ENCODE measurements at places on chromosomes 5 and 9.
A peak's percentile ranks its signal among the peaks of the same experiment; 100 is the strongest.

DNA sequence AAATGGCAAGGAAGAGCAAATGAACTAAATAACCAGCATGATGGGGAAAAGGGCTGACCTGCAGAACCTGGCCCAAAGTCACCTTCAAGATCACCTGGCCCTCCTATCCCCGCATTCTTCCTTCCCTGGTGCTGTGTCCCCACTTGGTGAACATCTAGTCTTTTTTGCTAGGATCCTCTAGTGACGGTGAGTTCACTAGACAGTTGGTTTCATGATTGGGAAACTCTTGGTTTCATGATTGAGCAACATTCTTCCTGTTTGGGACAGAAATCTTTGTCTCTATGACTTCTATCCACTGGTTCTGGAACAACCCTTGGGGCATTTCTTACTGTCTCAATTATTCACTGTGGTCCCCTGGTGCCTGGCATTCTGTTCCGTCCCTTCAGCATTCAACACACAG lies 50.2 kb upstream of the DAB2IP start:
- DNase-seq = no peak

- DNase-seq = no peak
Observed at GRCh38 chr5:166722939-166723338, 1568.5 kb upstream of the WWC1 start.

DNA sequence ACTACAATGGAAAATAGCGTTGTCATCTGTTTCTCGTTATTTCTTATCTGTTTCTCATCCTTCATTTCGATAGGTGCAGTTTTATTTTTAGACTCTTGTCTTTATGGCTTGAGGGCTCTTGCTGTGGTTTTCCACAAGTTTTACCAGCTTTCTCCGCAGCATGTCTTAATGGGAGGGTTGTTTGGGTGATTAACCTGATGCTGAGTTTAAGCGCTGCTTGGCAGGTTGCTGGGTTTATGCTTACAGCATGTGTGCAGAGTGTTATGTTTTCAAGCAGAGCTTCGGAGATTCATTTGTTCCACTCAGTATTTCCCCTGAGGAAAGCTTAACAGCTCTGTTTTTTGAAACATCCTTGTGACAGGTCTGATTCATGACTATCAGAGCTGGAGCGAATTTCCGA lies 154.0 kb downstream of the SLC12A2 start:
- DNase-seq = no peak

DNA sequence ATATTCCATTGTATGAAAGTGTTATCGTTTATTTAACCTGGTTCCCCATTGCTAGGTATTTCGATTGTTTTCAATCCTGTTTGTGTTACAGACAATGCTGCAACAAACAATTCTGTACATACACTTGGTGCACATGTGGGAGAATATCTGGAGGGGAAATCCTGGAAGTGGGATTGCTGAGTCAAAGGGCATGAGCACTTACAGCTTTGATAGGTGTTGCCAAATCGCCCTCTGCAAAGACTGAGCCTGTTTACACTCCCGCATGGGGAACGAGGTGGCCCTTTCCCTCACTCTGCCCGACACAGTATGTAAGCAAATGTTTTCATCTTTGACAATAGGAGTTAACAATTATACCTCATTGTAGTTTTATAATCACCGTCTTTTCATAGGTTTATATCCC lies 66.2 kb downstream of the PDE6A start:
- peak; percentile 33 for DNase-seq

DNA sequence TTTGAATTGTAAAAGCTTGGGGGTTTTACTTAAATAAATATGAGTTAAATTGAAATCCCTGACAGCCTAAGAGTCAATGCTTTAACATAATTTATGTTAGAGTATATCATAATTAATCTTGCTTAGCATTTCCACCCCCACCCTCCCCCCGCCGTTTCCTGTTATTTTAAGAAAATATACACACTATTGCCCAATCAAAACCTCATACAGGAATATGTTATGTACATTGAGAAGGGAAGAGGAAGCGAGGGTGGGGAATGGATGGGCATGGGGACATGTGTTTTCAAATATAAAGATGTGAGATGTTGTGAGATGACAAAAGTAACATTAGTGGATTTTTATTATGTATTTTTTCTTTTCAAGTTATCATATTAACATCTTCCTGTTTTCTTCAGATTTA lies 561.1 kb upstream of the MEF2C start:
- DNase-seq = no peak

- DNase-seq = no peak
Observed at GRCh38 chr9:82732928-82733327, 330.0 kb downstream of the RASEF start.

GRCh38 chr9:33374190-33374589 lies 28.2 kb downstream of the AQP7 start:
- DNase-seq = no peak

- no peak for DNase-seq
Observed at GRCh38 chr5:158591301-158591863, 508.3 kb downstream of the EBF1 start.

- DNase-seq = no peak
Observed at GRCh38 chr9:130490981-130491380, 46.2 kb downstream of the ASS1 start.

DNA sequence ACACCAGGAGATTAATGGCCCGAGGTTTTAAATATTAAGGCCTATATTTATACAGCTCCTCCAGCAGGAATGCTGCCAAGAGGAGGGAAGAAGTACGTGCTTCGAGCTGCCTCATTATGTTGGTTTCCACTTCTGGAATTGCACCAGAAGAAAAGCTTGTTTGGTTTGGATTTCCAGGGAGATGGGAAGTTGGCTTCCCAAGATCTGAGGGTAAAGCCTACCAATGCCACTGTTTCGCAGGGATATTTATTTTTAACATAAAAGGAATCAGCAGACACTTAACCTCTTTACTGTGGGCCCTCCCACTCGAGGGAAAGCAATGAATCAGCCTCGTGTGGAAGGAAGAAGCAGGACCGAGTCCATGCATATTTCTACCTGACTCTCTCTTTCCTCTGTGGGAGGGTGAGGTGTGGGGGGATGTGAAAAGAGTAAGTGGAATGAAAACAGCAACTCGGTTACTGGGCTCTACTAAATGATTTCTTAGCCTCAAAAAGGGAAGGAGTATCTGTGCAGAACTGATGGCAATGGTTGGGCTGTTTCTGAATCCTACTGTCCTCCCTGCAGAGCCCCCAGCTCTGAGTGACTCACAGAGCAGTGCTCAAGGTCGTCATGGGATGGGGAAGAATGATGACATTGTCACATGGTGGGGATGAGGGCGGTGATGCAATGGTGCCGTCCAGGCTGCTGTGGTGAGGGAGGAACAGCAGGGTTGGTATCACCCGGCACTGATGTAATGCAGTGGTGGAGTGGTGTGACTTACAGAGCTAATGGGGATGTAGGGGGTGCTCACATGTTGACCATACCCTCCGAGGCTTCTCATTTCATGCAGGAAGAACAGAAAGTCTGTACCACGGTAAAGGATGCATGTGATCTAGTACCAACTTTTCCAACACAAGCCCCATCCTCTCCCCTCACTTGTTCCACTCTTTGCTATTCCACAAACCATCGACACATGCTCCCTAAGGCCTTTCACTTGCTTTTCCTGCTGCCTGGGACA lies 215.0 kb upstream of the PANK3 start:
- no peak for DNase-seq

DNA sequence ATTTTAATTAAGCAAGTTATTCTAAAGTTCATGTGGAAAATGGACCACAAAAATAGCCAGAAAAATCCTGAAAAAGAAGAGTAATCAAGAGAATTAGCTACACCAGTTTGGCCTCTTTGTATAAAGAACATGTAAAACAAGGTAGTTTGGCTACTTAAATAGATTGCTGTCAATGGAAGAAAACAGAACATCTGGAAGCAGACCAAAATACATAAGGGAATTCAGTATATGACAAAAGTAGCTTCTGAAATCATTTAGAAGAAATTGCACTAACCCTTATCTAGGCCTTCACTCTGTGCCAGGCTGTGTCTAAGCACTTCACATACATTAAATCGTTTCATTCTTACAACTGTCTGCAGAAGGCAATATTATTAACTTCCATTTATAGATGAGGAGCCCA lies 156.6 kb downstream of the PRDM6 start:
- no peak for DNase-seq

- no peak for DNase-seq
Observed at GRCh38 chr5:146311278-146311677, 27.4 kb upstream of the POU4F3 start.

DNA sequence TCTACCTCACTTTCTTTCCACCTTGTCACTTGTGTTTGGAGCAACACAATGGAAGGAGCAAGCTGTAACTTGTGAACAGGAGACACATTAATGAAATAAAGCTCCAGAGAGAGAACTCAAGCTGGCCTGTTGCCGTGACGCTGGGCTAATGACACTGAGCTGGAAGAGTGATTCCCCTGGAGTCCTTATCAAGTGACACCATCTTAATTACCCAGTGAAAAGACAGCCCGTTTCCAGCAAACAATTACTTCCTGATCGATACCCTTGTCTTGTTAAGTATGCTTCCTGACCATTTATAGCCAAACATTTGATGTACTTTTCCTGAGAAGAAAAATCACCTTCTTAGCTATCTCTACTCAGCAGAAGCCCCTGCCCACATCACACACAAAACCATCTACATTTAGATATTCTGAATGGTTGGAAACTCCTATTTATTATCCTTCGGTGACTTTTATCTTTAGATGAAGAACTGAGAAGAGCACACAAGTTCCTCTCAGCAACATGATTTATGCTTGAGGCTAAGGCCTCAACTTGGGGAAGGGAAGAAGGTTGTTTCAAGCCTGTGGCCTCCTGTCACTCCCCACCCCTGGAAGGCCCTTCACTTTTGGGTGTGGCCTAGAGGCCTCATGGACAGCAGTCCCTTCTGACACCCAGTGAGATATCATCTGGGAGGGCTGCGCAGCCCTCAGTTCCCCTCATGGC lies 34.1 kb downstream of the CRHBP start:
- no peak for DNase-seq

DNA sequence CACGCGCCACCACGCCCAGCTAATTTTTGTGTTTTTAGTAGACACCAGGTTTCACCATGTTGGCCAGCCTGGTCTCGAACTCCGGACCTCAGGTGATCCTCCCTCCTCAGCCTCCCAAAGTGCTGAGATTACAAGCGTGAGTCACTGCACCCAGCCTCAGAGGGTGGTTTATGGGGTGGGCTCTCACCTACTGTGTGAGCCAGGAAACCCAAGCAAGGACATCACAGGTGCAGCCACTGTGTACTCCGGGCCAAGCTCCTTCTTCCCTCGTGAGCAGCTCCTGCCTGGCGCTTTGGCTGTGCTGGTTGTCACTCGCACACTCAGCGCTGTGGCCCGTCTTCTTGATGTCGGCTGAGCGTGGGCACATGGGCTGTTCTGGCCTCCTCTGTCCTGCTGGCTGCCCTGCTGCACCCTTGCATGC lies 70.1 kb downstream of the WNK2 start:
- DNase-seq = no peak

GRCh38 chr9:105413525-105413924 lies 34.3 kb upstream of the FSD1L start:
- DNase-seq = no peak

GRCh38 chr9:87342743-87343142 lies 154.9 kb upstream of the DAPK1 start:
- DNase-seq = no peak

- DNase-seq = peak; percentile 29
Observed at GRCh38 chr5:172713113-172713808, 57.7 kb downstream of the DUSP1 start.

DNA sequence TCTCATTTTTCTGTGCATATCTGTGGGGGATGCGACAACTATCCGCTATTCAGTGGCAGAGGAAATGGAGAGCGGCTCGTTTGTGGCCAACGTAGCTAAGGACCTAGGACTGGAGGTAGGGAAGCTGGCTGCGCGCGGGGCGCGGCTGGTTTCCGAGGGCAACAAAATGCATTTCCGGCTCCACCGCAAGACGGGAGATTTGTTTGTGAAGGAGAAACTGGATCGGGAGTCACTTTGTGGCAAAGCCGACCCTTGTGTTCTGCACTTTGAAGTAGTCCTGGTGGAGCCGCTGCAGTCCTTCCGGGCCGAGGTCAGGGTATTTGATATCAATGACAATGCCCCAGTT lies 320 bp downstream of the PCDHB1 start:
- DNase-seq = no peak

GRCh38 chr9:9949978-9950377 lies 662.8 kb downstream of the PTPRD start:
- no peak for DNase-seq

- DNase-seq = no peak
Observed at GRCh38 chr5:151332857-151333256, 14.5 kb downstream of the SLC36A2 start.

Data from NCI-H774 (cell line).